CD4-positive, alpha-beta T cell treated with Interleukin-1 beta for 1 hour (primary cell): ENCODE measurements at places on chromosomes 3 and 15.

GRCh38 chr15:52642386-52643361, 36.5 kb downstream of the ATOSA start:
- no peak for DNase-seq

DNA sequence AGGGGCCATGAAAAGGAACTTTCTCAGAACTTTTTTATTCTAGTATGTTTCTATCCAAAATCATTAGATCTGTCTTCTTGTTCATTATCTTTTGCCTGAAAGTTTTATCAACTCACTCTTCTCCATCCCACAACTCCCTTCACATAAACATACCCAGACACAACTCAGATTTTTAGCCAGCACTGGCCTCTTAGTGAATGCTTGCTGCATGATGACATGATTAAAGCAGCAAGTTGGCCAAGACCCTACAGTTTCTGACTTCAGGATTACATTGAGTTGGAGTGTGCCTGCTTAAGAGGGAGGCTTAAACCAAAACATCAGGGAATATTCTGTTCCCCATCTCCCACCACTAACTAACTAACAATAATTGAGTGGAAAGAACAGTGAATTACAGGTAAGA, 38.1 kb downstream of the PLSCR2 start:
- DNase-seq: no peak

- DNase-seq: no peak
Measured at GRCh38 chr3:187986514-187986934, 167.4 kb upstream of the LPP start.

- no peak for DNase-seq
Measured at GRCh38 chr3:29590012-29590411, 309.1 kb downstream of the RBMS3 start.

- DNase-seq: no peak
Measured at GRCh38 chr3:88298189-88298588, 148.4 kb downstream of the C3orf38 start.

- DNase-seq: no peak
Measured at GRCh38 chr3:106215047-106215446, 346.2 kb upstream of the CBLB start.

- DNase-seq: no peak
Measured at GRCh38 chr3:194767446-194768207, 81.9 kb downstream of the FAM43A start.

GRCh38 chr3:189143771-189144170, 28.0 kb upstream of the TPRG1 start:
- no peak for DNase-seq

GRCh38 chr3:58041826-58042324, 33.7 kb downstream of the FLNB start:
- DNase-seq: no peak

DNA sequence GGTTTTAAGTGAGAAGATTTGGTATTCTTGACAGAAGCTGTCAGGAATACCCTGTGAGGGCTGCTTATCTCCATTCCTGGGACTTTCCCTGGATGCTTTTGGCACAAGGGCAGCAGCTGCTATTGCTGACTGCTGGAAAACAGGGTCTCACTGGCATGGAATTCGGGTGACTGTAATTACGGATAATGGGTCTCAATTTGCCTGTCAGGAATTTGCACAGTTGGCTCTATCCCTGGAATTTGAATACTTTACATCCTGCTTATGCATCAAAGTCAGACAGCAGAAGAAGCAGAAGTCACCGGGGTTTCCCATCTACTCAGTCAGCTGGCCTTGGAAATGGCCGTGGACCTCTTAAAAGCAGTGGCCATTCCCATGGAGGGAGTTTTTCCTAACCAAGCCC, 25.9 kb upstream of the AKAP13 start:
- DNase-seq: no peak
